ENCODE measurements at places on chromosomes 16 and 17.

DNA sequence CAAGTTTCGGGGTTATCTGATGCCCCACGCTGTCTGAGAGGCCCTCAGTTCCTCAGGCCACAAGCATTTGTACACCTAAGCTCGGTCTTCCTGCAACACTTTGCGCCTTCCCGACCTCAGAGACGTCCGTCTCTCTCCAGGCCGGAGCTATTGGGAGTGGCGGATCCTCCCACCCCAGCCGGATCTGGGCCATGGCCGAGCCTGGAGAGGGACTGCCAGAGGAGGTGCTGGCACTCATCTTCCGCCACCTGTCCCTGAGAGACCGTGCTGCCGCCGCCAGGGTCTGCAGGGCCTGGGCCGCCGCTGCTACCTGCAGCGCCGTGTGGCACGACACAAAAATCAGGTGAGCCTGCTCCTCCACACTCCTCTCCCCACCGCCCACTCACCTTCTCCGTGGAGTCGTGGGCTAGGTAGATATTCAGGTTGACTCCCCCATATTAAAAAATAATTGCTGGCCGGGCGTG, 1.9 kb downstream of the FBXL8 start:
- DNase-seq, result no peak

DNA sequence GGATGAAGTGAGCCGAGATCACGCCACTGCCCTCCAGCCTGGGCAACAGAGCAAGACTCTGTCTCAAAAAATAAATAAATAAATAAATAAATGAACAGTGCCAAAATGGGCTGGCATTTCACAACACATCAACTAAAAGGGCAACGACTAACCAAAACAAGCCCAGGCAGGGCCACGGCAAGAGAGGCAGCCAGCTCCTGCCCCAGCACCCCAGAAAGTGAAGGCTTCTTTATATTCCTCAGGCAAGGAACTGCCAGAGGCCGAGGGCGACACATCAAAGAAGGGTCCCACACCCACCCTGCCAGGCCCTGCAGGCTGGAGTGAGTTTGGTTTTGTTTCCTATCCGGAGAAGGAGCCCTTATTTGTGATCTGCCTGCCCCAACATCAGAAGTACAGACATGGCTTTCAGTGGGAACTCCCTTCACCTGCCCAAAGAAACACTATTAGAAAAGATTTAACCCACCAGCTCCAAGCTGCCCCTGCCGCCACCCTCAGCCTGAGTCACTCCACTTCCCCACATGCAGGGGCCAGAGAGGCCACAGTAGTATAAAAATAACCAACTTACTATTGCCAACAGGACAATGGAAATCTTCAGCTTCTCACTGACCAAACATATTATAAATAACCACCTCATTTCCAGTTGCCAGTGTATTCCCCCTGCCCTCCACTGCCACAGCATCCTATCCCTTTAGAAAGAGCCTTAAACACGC, 8.0 kb downstream of the FBXO31 start:
- no peak for DNase-seq

DNA sequence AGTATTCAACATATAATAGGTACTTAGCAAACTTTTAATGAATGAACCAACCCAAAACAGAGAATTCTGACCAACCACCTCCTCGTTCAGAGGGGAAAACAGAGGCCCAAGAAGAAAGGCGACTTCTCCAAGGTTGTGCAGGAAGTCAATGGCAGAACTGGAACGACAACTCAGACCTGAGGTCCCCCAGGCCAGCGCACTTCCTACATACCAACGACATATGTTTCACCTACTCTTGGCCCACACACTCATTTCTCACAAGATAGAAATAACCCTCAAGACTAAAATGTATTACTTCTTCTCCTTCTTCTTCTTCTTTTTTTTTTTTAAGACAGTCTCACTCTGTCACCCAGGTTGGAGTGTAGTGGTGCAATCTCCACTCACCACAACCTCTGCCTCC, 14.4 kb downstream of the CHCT1 start:
- DNase-seq, result no peak

DNA sequence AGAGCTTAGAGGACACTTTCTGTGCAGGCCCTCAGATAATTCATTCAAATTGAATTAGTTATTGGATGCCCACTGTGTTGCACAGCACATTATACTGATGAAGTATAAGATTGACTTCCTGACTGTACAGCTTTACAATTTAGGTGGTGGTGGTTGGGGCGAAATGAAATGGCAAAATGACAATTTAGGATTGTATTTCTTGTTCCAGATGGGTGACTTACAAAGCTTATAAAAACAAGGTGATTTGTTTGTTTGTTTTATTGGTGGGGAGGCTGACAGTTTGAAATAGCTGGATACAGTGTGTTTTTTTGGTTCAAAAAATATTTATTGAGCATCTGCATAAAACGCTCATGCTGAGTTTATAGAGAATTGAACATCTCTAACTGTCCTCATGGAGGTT, 1.6 kb downstream of the MAP2K4 start:
- DNase-seq, result no peak

GRCh38 chr17:63066158-63066813, 100.3 kb downstream of the TANC2 start:
- DNase-seq, result no peak

DNA sequence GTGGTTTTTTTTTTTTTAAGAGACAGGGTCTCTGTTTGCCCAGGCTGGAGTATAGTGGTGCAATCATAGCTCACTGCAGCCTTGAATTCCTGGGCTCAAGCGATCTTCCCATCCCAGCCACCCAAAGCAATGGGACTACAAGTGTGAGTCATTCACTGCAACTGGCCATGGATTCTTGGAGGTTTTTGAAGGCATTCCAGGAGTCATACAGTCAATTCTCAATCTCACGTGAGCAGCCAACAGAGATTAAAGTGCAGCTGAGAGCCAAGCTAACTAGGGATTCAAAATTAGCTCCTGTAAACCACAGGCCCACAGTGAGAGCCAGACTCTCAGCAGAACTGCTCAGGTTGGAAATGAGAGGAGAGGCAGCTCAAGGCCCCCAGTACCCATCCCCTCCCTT, 30.2 kb downstream of the XPO6 start:
- no peak for DNase-seq

GRCh38 chr17:17865035-17865434, 28.2 kb upstream of the SREBF1 start:
- DNase-seq, result no peak

DNA sequence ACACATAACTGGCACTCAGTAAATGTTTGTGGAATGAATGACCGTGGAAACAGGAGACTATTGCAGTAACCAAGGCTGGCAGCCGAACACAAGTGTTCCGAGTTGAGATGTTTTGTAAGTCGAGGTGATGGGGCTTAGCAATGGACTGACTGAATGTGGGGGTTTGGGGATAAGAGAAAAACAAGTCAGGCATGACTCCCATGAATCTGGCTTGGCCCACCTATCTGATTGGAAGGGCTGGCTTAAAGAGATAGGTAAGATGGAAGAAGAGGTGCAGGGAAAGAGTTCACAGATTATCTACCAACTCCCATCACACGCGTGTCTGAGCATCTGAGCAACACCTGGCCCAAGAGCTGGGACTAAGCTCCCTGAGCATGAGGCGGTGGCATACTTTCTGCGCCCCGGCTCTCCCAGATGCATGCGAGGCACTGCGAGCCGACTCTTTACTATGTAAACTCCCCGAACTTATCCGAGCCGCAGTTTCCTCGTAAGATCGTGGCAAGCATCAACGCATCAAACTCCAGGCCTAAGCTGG, 539 bp downstream of the IFT20 start:
- DNase-seq, result no peak

- peak; percentile 58 for DNase-seq
Observed at GRCh38 chr17:7046127-7046724, 2.3 kb upstream of the SLC16A11 start.

GRCh38 chr16:87826798-87827587, 42.3 kb downstream of the SLC7A5 start:
- no peak for DNase-seq

DNA sequence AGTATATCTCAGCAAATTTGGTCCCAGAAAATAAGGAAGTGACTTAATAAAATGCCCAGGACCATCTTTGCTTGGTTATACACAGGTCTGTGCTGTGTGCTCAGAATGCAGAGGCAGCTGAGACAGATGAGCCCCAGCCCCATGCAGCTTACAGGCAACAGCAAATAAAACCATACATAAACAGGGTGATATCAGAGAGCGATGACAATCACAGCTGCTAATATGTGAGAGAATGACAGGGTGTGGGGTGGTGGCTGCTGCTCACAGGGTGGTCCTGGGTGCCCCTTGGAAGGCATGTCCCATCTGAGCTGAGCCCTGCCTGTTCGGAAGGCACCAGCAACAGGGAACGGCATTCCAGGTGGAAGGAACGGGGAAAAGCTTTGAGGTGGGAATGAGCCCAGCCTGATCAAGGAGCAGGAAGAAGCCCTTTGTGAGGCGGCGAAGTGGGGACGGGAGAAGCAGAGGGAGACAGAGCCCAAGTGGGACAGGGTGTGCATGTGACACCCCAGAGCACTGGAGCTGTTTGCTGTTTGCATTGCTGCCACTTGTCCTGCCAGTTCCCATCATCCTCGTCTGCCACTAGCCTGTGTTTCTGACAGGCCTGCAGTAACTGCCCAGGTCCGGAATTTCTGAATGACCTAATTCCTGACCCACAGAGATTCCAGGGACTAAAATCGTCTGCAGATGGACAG, 150.5 kb downstream of the KATNIP start:
- DNase-seq, result no peak

DNA sequence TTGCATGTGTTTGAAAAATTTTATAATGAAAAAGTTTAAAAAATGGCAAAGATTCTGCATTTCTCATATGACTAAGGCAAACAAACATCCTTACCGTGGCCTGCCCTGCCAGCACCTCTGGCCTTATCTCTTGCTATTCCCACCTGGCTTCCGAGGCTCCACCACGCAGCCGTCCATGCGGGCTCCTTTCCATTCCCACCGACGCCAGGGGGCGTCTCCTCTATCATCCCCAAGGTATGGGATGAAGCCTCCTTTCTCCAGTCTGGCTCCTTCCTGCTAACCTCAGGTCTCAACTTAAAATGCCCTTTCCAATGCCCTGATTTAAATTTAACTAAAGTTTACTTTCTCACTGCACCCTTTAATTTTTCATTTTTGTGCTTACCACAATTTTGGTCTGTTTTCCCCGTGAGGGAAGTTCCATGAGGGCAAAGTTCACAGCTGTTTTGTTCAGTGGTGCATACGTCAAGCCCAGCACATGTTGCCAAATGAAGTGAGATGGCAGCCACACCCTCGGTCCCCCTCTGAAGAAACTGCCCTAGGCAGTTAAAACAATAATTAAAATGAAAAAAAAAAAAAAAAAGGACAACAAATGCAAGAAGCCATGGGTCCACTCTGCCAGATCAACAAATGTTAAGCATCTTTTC, 13.3 kb upstream of the SDK2 start:
- DNase-seq, result peak; percentile 46

- DNase-seq, result no peak
Observed at GRCh38 chr16:61371881-61372280, 664.4 kb downstream of the CDH8 start.

- no peak for DNase-seq
Observed at GRCh38 chr17:73205459-73205961, 12.7 kb downstream of the COG1 start.

DNA sequence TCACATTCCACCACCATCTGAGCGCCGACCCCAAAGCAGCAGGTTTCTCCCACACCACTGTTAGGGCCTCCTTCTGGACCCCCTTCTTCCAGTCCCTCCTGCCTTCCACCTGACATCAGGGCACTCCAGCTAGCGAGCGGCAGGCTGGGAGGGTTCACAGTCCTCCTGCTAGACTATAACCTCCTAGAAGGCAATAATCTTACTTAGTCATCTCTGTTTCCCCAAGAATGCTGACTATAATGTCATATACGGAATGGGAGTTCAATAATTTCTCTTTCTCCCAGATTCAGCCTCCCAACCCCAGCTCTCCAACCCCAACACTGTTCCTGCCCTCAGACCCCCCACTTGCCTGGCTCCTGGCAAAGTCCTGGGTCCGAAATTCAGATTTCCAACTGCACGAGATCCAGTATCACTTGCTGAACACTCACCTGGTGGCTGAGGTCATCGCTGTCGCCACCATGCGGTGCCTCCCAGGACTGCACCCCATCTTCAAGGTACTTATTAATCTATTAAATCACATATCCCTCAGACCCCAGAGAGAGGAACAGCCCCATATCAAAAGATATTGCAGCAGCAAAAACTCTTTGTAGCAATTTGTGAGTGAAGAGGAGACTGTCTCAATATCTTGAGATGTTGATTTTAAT, 5.6 kb downstream of the ALOX12 start:
- peak; percentile 63 for DNase-seq

DNA sequence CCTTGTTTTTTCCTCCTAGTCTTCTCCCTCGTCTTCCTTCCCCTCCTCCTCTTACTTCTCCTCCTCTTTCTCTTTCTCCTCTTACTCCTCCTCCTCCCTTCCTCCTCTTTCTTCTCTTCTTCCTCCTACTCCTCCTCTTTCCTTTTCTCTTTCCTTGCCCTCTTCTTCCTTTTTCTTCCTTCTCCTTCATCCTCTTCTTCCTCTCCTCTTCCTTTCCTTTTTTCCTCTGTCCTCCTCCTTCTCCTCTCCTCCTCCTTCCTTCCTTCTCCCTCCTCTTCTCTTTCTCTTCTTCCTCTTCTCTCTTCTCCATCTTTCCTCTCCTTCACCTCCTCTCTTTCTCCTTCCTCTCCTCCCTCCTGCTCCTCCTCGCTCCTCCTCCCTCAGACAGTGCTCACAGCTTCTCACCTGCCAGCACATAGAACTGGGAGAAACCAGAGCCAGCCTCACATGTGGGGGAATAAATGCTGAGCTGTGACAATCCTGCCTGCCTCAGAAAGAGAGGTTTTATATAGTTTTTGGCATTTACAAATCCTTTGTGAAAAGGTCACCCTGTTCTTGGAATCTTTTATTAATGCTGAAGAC, 84.3 kb upstream of the NLRP1 start:
- no peak for DNase-seq

DNA sequence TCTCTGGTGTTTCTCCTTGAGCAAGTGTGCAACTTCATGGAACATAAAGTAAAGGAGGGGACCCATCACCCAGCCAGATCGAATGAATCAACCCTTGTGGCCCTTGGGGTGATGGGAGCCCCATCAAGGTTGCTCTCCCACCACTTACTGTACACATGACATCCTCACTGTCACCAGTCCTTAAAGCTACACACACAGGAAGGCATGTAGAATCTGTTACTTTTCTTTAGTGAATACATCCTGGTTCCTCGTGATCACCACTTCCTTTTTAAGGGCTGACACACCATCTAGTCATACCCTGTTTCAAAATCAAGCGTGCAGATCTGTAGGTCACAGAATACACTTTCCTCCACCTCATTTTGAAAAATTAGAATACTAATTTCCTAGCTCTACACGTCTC, 22.6 kb upstream of the MPHOSPH6 start:
- DNase-seq, result no peak

- no peak for DNase-seq
Observed at GRCh38 chr17:46930051-46930450, 7.1 kb downstream of the GOSR2 start.

DNA sequence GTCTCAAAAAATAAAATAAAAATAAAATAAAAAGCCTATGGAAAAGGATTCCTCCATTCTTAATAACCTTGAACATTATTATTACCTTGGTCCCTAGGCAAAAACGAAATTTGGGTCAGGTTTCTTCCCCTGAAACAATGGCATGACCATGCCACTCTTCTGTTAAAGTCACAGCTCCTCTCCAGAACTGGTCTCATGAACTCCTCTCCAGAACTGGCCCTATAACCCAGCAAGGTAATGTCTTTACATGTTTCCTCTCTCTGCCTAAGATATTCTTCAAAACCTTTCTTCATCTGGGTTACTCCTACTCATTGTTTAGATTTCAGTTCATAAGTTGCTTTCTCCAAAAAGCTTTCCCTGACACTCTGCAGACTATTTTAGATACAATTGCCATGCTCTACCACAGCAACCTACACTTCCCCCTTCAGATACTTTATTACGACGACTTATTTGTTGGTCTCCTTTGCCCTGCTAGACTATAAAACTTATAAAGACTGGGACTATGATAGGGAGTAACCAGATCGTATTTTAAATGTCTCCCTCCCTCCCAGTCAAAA, 13.5 kb downstream of the TRIM37 start:
- no peak for DNase-seq

Data from activated T-cell treated with anti-CD3 and anti-CD28 coated beads, Interleukin-2, amount 50 U/mL, for 1 hour (primary cell).